ENCODE measurements at places on chromosomes 7 and 10.

DNA sequence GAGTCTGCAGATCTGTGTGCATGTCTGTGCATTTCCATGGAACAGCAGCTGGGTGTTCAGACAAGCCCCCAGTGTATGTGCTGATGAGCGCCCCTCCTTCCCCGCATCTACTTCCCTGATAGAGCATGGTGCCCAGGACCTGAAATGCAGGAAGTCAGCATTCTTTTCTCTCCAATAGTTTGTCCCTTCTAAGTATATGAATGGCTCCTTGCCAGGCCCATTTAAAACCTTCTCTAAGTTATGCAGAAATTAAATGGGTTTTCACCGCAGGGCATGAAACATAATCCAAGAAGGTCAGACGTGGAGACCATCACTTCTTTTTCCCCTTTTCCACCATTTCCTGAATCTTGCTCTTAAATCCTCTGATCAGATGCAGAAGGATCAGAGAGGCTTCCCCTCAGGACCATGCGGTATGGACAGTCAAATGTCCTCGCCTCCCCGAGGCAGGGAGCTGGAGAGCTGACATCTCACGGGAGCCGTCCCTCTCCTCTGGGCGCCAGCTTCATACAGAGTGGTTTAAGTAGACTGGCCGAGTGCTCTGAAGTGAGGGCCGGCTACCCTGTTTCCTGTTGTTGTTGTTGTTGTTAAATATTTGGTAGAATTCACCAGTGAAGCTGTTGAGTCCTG, 155.3 kb downstream of the C10orf105 start:
- no peak for DNase-seq

- no peak for DNase-seq
These were observed 180.8 kb downstream of the USP6NL start for GRCh38 chr10:11430421-11431215.

DNA sequence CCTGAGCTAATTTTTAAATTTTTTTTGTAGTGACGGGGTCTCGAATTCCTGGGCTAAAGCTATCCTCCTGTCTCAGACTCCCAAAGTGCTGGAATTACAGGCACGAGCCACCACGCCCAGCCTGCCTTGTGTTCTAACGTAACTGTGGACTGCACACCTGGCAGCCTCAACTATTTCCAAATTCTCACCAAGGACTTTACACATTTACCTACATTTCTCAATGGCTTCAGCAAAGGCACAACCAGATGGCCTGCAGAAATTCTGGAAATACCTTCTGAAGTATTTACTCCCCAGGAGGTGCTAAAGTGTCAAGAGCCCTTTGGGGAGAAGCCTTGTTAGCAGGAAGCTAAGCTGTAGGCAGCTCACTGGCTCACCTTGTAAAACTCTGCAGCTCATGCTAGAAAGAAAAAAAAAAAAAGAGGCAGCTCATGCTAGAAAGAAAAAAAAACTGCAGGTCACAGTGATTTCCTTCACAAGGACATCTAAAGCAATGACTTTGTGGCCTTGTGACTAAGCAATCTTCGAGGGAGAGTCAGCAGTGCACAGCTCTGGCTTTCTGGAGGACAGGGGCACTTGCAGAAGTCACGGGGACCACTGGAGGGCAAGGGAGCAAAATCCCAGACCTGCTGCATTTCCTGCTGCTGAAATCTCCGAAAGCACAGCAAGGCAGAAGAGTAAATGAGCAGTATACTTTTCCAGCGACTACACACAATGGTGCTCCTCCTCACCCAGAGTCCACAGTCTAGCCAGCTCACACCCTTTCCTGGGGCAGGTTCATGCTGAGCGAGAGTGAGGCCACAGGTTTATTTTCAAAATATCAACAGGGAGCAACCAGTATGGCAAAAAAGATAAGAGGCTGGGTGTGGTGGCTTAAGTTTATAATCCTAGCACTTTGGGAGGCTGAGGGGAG, 40.4 kb downstream of the BAIAP2L1 start:
- DNase-seq = no peak

GRCh38 chr7:112225006-112225405, 18.5 kb downstream of the ZNF277 start:
- no peak for DNase-seq

DNA sequence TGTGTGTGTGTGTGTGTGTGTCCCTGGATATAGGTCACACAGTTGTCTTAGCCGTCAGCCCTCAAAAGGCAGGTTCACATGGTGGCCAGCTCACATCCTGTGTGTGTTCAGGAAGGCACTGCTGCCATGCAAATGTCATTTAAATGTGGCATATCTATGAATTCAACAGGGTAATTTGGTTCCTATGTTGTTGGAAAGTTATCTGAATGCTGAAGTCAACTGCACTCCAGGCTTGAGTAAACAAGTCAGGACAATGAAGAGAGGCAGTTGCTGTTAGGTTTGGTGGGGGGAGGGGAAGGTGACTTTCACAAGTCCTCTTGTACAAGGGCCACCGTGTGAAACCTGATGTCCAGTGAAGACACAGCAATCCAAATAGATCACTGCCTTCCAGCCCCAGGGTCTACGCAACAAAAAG, 61.1 kb downstream of the PTPRE start:
- DNase-seq = no peak

DNA sequence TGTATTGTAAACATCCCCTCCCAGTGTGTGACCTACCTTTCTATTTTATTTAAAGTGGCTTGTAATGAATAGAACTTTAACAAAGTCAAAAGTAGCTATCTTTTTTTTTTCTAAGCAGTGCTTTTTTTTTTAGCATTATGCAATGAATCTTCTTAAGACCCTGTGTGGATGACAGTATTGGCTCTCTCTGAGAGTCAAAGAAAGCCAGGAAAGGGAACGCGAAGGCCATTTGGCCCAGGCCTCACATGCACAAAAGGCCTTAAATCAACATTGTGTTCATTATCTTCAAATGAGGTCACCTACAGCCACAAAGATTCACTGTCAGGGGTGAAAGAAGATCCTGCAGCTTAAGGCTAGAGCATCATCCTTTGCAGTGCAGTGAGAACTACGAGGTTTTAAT, 721.5 kb downstream of the GRID1 start:
- DNase-seq = no peak

DNA sequence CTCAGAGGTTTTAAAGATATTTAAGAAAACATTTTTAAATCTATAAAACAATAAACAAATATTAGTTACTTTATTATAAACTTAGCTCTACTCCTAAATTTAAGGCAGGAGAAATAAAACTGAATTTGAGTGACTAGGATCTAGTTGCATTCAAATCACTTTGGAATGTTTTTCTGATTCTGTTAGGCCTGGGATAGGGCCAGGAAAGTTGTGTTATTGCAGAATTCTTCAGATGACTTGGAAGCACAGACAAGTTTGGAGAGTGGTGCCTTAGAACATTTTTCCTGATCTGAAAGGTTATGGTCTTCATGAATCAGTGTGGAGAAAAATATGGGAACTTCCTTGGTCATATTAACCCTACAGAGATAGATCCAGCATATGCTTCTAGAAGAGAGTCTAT, 15.6 kb upstream of the SLC25A13 start:
- no peak for DNase-seq

DNA sequence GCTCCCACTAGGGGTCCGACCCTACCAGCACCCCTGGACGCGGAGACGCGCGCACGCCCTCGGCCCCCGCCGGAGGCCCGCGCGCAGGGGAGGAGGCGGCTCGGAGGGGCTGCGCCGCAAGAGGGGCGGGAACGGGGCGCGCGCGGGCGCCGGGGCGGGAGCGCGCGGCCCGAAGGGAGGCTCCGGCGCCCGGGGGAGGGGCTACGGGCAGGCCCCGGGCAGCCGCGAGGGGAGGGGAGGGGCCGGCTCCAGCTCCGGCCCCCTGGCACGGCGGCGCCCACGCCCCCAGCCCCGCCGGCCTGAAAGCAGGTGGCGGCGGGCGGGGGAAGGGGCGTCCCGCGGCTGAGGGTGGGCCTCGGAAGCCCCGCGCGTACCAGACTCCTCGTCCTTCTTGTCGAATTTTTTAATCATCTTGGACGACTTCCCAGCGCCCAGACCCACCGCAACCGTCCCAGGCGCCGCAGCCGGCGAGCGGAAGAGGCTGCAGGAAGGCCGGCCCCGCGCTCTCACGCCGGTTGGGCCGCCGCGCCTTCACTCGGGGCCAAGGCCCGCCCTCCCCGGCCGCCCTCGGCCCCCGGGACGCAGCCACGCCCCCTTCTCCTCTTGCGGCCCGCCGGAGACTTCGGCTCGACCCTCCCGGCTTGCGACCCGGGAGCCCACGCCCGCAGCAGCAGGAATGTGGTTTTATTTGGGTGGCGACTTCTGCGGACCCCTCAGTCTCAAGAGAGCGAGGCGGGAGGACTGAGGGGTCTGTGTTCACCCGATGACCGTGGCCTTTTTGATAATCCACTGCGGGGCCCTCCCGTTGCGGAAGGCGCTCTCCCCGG, at the start of gene COPG2:
Gene COPG2 (minus strand): TSS at position 491 of the 827 bp plus-strand sequence. CDS start 80 bp downstream, at position 411.
- peak; percentile 58 for DNase-seq
